ENCODE measurements at places on chromosomes 2 and 18.

- DNase-seq = no peak
Observed at GRCh38 chr2:238344517-238344916, 24.2 kb downstream of the TRAF3IP1 start.

DNA sequence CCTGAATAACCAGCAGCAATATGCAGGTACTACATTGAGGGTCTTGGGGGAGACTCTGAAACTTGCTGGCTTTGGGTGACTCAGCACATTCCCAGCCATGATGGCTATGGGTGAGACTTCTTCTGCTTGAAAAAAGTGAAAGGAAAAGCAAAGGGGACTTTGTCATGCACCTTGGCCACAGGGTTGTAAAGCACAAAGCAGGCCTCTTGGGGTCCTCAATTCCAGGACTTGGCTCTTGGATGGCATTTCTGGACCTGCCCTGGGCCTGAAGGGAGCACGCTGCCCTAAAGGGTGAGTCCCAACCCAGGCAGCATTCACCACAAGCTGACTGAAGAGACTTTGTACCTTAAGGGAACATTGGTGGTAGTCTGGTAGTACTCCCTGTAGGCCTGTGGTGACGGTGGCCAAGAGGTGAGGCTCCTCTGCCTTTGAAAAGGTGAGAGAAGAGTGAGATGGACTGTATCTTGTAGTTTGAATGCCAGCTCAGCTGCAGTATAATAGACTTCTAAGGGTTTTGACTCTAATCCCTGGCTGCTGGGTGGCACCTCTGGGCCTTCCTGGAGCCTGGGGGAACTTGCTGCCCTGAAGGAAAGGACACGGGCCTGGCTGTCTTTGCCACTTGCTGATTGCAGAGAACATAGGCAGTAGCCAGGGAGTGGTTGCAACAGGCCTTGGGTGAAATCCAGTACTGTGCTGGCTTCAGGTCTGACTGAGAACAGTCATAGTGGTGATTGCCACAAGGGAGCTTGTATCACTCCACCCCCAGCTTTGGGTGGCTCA, 36.5 kb upstream of the CYTIP start:
- DNase-seq = no peak

GRCh38 chr2:7027956-7028655, 110.9 kb downstream of the RNF144A start:
- no peak for DNase-seq

DNA sequence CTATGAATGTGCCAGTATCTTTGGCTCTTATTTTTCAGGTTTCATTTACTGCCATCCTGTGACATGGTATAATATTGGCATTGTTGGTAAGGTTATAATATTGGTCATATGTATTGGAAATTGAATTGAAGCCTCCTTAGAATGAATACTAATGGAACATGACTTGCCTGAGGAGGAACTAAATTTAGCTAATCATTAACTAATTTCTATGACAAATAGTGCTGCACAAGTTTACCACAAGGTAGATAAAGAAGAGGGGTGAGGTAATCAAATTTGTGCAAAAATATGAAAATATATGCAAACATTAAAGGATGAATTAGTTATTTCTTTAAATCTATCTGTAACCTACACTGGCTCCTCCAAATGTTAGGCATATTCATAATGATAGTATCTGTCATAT, 43.2 kb upstream of the ORC2 start:
- no peak for DNase-seq
